ENCODE measurements at places on chromosomes 5 and 9.

- DNase-seq, result no peak
Measured at GRCh38 chr5:22918511-22918910, 65.4 kb upstream of the CDH12 start.

DNA sequence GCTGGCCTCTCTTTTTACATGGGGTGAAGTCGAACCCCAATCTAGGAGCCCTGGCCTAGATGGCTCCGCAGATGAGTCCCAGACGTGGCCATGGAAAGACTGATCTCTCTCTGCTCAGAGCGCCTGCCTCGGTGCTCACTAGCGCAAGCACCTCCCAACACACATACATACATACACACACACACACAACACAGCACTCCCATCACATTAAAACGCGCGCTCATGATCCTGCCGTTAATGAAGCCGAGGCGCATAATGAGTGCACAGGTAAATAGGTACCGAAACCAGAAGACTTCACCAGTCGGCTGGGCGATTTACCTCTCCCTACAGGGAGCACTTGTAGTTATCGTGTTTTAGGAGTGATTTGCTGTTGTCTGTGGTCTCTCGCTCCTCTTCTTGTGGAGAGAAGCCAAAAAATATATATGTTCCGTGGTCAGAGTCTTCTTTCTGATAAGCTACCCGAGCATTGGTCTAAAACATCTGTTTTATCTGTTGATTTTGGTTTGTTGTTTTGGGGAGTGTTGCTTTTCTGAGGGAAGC is 207.7 kb downstream of the MEF2C start:
- peak; percentile 47 for DNase-seq

DNA sequence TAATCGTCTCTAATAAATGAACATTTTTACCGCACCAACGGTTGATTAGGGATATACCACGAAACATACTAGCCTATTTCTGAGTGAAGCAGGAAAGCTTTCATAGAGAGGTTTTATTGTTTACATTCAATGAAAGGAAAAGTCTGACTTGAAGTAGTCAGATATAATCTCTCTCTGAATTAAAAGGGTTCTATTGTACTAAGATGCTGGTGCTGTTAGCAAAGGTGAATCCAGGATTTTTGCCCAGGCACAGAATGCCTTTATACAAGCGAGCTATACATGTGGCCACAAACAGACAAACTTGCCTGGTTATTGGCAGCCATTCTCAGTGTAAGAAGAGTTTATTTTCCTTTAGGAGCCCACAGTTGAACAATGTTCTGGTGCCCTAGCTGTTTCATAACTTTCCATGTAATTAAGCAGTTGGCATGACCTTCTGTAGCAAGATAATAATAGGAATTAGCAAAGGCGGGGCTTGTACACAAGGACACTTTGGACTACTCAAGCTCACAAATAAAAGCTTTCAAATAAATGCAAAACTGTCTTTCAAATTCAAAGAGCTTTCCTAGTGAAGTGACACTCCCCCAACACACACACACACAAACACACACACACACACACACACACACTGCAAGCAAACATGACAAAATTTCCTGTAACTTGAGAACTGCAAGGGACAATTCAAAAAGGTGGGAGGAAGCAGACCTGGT is 198.7 kb upstream of the MAP3K1 start:
- no peak for DNase-seq

GRCh38 chr5:88667496-88668201 is 215.3 kb downstream of the MEF2C start:
- DNase-seq, result no peak

- no peak for DNase-seq
Measured at GRCh38 chr5:91125916-91126315, 257.2 kb downstream of the ARRDC3 start.

GRCh38 chr5:123182072-123182471 is 93.0 kb downstream of the PRDM6 start:
- no peak for DNase-seq

GRCh38 chr5:150473673-150474358 is 24.3 kb upstream of the RPS14 start:
- DNase-seq, result no peak

GRCh38 chr9:22054529-22054928 is 45.4 kb upstream of the CDKN2B start:
- DNase-seq, result no peak

- DNase-seq, result no peak
Measured at GRCh38 chr9:130373679-130374325, 71.0 kb upstream of the ASS1 start.

DNA sequence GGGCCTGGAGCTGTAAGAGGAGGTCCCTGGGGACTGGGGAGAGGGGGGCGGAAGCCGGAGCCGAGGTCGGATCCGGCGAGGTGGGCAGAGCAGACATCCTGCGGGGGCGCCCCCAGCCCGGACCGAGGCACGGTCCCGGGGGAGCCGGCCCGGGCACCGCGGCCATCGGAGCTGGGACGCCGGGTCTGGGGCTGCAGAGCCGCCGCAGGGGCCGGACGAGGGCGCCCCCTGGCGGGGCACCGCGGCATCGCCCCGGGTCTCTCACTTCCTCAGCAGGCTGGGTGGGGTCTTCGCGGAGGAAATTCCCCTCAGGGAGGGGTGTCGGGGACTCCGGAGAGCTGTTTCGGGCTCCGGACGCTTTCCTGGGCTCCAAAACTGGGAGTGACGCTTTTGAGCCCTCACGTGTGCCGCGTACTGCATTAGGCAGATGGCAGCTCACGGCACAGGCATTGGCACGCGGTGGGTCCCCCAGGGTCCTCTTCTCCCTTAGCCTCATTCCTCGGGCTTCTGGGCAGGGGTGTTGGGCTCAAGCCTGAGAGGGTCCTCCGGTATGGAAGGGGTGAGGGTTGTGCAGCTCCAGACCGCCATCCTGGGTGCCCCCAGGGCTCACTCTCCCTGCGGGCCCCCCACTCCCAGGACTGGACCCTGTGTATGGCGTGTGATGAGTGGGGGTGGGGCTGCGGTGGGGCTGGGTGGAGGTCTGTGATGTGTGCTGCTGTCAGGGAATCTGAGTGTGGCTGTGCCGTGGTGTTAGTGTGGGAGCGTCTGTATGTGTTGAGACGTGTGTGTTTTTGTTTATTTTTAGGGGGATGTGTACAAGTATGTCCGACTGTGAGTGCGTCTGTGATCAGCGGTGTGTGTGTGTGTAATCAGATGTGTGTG is 29.6 kb downstream of the LHX2 start:
- DNase-seq, result peak; percentile 86

DNA sequence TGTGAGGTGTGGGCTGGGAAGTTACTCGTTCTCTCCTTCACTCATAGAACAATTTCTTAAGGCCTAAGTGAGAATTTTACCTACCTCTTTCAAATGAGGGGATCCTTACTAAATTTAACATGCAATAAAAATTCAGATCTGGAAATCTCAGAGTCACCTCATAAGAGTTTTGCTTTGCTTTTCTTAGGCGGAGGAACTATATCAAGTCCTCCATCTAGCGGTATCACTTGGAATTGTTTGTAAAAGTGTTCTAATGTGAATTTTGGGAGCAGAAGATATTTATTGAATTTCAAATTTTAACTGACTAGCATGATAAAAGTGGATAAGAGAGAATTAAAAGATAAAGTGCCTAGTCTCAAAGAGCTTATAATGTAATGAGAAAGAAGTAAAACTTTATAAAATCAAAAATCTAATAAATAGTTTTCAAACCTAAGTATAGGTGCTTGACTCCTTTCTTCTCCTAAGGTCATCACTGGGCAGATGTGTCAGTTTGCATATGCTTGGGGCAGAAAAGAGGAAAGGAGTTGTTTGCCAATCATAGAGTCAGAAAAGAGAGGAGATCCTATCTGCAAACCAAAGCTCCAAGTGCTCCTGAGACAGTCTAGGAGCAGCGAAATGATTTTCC is 145.7 kb upstream of the DAB2 start:
- DNase-seq, result no peak

DNA sequence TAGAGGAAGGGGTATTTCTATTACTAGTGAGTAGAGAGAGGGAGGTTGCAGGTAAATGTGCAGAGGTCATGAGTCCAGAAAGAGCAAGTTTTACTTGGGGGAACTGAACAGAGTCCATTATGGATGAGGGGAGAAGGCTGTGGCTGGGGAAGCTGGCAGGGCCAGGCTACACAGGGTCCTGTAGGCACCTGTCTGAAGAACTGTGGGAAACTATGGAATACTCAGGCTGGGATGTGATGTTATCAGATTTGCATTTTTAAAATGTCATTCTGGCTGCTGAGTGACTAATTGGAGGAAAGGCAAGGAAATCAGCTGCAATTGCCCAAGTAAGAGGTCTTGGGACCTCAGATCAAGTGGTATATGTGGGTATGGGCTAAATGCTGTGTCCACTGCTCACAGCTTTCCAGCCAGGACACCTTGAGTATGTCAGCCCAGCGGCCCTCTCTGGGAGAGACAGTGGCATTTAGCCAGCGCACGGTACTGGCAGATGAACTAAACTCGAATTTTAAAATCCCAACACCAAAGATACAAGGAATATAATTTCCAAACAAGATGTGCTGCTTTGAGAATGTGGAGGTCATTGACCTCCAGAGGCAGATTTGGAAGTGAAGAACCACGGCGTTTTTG is 49.1 kb downstream of the FGF1 start:
- no peak for DNase-seq

DNA sequence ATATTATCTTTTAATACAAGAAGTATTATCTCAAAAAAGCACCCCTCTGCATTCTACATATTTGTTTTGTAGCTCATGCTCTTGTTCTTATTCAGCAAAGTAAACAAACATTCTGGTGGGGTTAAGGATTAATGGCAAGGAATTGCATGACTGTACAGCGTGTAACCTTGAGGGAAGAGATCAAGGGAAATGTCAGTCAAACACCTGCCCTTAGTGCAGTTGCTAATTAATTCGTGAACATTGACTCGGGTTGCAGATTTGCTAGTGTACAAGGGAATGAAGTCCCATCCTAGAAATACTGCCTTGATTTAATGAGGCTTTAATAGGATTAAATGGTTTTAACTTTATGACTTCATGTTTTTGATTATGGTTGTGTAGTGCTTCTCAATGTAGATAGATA is 1758.1 kb downstream of the MAT2B start:
- no peak for DNase-seq

- DNase-seq, result peak; percentile 30
Measured at GRCh38 chr5:132020568-132021339, 9.3 kb upstream of the ACSL6 start.

GRCh38 chr5:27705661-27706060 is 667.3 kb upstream of the CDH9 start:
- no peak for DNase-seq

DNA sequence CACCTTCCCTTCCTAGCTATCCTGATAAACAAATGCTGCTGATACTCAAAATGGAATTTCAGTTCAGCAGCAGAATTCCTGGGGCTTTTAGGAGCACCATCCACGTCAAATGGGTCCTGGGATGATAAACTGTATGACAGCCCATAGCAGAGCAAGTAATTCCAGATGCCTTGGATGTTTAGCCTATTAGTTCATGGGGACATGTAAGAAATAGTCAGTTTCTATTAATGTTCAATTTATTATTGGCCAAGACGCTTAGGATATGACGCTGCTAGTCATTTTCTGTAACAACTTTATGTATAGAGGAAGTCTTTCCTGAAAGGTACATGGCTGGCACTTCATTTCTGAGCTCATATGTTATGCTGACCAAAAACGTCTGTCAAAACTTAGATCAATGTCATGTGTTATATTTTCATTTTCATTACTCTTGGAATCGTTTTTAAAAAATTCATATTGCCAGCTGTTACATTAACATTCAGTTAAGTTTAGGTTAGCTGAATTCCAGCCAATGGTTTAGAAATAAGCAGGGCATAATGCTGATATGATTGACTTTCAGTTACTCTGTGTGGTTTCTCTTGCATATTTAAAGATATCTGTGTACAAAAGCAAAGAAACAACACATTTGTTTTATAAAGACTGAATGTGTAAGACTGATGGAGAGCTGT is 243.8 kb downstream of the CSNK1G3 start:
- no peak for DNase-seq

DNA sequence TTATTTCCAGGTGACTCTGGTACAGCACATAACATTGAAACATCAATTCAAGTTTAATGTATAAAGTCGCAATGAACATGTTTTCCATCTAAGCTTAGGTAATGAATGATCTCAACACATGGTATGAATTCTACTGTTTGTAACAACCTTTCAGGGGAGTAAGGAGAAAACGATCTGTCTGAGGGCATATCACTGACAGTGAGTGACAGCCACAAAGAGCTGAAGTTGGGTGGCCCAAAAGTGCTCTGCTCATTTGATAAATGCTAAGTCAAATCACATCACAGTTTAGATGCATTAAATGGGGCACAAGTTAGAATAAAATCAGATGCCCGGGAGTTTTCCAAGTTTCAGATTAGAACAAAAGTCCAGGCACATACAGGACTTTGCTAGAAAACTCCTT is 1.2 kb downstream of the FANCC start:
- no peak for DNase-seq

DNA sequence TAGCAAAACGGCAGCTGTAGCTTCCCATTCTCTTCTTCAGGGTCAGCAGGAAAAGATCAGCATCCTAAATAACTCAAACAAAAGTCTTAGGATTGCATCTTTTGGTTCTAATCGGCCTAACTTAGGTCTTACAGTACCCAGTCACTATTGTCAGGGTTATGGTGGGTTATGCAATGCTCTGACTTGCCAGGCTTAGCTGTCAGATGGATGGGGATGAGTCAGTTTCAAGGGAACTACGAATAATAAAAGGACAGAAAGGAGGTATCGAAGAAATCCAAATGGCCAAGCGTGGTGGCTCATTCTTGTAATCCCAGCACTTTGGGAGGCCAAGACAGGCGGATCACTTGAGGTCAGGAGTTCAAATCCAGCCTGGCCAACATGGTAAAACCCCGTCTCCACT is 46.5 kb downstream of the PPP1R2B start:
- DNase-seq, result no peak

DNA sequence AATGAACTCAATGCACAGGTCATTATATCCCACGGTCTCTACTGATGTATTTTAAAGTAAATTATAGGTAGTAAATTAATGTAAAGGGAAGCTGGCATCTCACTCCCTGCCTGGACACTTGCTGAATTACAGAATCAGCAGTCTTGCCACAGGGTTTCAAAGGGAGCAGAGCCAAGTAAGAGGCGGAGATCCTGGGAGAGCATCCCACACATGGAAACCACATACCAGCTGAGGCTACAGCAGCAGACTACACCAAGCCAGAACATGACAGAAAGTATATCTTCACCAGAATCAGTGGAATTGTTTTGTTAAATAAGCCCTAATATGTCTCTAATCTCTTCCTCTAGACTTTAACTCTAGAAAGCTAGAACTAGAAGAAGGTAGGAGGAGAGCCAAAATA is 1689.2 kb upstream of the WWC1 start:
- no peak for DNase-seq

DNA sequence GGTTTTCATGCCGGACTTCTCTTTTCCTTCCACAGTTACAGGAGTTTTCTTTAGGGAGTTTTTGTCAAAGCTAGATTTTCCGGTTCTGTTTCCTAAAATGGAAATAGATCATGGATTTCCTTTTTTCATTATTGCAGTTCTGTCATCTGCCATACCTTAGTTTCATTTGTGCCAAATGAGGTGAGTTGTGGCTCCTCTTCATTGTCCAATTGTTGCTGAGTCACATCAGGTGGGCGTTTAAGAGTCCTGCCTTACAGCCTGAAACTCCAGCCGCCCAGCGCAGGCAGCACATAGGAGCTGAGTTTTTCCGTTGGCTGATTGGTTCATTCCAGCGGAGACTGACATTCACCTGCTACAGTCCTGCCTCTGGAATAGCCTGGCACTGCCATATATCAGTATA is 14.1 kb downstream of the SLC25A25 start:
- DNase-seq, result no peak

- DNase-seq, result no peak
Measured at GRCh38 chr5:149724884-149725283, 5.2 kb upstream of the PPARGC1B start.

All from posterior vena cava (tissue), 2 donors.